ENCODE measurements at places on chromosomes 2 and 18.

DNA sequence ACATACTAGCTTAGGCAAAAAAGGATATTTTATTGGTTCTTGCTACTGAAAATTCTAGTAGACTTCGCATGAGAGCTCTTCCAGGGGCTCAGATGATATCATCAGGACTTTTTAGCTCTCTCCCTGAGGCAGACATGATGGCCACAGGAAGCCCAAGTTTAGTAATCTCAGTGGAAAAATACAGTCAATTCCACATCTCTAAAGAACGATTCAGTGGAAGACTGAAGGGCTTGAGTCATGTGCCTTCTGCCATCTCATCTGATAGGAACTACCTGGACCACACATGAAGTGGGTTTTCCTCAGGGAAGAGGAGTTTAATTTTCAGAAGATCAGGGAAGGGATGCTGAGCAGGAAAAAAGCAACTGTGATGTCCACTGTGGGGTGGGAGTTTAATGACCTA lies 117.3 kb downstream of the TTC27 start:
- DNase-seq = no peak

DNA sequence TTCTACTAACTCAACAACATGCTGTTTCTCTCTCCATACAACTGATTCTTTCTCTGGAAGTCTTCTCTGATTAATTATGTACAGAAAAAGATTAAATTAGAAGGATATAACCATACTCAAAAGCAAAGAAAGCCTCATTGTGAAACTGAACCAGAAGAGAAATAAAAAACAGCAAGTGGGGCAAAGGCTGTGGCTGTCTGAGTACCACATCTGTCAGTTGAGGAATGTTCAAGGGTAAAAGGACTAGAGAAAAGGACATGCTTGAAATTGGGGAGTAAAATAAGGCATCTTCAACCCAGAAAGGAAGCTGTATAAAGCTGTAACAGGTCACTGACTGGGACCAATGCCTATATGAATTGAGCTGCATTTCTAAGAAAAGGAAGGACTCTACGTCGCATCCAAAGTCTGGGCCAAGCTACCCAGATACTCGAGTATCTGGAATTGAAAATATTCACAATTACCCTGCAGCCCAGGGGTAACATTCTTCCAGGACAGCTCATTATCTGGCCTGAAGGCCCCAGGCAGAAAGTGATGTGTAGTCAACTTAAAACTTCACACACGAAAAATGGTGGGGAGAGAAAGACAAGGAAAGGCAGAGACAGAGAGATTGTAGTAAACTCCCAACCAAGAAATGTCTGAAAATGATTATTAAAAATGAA lies 356.0 kb upstream of the GALNT5 start:
- no peak for DNase-seq

- peak; percentile 38 for DNase-seq
Observed at GRCh38 chr2:150425121-150425955, 62.1 kb downstream of the RND3 start.

DNA sequence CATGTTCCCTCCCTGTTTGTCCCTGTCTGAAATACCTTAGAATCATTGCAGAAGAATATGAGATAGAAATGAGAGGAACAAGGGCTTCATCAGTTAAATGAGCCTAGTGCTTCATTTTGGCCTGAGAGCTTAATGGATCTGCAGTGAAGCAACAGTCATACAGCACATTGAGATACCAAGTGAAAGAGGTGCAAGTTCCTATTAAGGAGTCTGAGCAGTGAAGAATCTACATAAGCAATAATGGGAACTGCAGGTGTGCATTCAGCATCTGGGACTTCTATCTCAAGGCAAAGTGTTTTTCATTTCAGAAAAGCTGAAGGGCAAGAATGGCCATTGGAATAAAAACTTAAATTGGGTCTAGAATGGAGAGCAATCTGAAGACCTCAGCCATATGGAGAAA lies 323.2 kb upstream of the SLC39A10 start:
- no peak for DNase-seq

GRCh38 chr18:28607991-28608390 lies 431.1 kb upstream of the CDH2 start:
- no peak for DNase-seq

DNA sequence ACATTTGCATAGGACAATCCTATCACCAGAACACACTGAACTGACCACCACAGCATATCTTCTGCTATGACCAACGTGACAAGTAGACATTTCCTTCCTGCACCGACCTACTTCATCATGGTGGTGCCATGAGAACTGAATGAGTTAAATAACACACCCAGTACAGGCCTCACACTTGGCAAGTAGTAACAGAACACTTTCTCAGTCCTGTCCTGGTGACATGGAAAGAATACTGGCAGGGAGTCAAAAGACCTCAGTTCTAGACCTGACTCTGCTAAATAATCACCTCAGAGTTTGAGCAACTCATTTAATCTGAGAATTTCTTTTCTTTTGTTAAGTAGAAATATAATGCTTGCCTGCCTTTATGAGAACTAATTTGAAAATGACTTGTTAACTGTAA lies 186.3 kb upstream of the SMAD7 start:
- no peak for DNase-seq

DNA sequence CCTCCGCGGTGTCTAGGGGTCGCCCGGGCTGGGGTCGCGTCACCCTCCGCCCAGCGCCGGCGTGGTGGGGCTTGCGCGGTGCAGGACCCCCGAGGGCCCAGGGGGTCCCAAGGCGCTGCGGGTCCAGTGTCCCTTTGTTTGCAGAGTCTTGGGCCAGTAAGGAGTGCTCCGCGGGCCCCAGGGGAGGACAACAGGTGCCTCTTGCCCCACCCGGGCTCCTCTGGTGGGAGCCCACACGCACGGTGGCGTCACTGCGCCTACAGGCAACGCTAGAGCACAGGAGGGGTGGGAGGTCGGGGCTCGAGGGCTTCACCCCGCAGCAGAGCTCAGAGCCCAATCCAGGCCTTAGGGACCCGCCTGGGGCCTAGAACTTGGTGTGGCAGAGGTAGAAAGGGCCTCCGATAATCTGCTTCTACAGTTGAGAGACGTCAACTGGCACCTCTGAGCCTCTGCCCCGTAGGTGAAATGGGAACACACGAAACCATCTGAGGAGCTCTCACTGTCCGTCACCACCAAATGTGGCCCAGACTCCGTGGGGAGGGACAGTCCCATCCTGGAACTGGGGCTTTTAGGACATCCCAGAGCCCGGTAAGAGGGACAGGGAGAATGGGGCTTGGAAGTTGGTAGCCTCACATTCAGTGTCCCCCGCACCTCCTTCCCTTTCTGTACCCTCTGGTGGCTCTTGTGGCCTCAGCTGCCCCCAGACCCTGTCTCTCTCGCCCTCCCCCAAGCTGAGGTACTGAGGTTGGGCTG lies 1.4 kb downstream of the ARID5A start:
- DNase-seq = no peak

DNA sequence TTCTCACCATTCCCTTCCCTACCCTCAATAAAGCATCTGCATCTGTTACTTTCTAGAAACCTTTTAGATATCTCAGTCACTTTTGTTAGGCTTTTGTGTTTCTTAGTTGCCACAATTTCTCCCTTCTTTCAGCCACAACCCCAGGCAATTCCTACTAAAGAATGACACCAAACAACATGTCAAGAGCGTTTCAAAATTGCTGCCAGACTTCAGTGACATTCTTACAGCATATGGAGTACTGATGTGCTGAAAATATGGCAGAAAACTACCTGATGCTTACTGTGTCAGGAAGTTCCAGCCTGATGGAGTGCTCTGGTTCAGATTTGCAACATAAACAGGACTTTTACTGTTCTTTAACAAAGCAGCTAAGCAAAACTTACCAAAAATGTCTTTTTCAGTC lies 957.7 kb upstream of the POU3F3 start:
- DNase-seq = no peak

DNA sequence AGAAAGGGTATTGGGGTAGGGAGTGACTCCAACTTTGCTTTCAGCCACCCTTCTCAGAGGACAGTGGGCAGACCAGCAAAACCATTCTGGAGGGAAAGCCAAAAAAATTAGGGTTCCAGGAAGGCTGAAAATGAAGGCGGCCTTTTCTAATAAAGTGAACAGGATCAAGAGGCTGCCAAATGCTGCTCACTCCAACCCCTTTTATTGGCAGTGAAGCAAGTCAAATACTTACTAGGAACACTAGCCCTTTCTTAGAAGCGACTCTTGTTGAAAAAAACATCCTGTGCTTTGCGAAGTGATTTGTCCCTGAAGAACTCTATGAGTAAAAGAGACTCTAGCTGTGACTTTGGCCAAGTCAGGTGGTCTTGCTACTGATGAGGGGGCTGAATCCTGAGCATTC lies 83.6 kb upstream of the CYP1B1 start:
- no peak for DNase-seq

- DNase-seq = no peak
Observed at GRCh38 chr2:223047260-223047761, 4.7 kb upstream of the KCNE4 start.

DNA sequence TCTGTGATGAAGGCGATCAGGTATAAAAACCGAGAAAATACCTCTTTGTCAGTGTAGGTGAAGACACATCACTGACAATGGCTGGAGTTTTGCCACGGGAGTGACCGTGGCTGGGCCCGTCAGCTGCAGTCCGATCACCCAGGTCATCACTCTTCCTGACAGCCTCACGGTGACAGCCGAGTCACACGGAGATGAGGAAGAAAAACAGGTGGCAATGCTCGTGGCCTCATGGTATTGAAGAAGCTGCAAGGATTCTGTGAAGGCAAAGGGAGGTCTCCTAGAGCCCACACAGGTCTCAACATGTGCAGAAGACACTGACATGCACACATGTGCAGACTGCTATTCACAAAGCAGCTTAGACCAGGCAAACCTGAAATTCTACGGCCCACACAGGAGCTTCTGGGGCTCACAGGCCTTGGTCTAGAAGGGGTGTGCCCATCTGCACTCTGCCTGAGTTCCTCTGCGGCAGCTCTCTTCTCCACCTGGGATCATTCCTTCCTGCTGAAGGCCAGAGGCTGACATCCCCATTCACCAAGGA lies 7.4 kb downstream of the COPS9 start:
- no peak for DNase-seq

DNA sequence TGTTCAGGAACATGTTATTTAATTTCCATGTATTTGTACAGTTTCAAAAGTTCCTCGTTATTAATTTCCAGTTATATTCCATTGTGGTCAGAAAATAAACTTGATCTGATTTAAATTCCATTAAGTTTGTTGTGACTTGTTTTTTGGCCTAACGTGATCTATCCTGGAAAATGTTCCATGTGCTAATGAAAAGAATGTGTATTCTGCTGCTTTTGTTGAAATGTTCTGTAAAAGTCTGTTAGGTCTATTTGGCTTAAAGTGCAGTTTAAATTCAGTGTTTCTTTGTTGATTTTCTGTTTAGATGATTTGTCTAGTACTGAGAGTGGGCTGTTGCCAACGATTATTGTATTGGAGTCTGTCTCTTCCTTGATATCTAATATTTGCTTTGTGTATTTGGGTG lies 148.0 kb downstream of the UBR3 start:
- DNase-seq = no peak

DNA sequence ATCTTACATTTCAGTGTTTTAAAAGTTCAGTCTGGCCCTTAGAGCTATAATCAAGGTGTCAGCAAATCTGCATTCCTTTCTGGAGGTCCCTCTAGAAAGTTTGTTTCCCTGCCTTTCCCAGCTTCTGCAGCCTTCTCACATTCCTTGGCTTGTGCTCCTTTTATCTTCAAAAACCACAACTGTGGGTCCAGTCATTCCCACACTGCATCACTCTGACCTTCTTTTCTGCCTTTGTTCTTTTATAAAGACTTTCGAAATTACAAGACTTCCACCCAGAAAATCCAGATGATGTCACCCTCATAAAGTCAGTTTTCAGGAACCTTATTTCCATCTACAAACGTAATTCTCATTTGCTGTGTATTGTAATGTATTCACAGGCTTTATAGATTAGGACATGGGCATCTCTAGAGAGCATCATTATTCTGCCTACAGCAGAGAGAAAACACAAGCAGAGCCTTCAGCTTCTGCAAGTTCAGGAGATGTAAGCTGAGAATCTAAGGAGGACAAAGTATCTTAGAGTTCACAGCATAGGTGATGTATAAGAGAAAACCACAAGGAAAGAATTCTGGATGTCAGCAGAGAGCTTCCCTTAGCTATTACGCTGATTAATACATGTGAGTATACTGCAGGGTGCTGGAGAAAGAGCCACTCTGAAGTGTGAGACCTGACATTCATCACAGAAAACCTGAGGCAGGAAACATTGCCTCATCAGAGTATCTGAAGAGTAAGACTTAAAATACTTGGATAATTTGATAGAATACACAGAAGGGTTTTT lies 1100.2 kb downstream of the CBLN2 start:
- DNase-seq = no peak

DNA sequence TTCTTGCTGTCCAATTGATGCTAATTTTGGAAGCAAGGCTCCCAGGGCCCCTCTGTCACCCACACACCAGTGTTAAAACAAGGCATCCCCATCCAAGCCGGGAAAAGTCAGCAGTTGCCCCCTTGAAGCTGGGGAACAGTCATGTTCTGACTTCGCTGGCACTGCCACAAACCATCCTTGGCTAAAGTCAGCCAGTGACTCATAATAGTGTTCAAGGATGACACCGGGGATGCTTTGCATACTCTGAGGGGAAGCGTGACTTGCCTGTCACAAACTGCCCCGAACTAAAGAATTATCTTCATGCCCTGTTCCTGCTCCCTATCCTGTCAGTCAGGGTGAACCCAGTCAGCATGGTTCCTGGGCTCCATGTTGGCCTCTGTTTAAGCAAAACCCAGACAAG lies 37.0 kb downstream of the TGFA start:
- peak; percentile 60 for DNase-seq

DNA sequence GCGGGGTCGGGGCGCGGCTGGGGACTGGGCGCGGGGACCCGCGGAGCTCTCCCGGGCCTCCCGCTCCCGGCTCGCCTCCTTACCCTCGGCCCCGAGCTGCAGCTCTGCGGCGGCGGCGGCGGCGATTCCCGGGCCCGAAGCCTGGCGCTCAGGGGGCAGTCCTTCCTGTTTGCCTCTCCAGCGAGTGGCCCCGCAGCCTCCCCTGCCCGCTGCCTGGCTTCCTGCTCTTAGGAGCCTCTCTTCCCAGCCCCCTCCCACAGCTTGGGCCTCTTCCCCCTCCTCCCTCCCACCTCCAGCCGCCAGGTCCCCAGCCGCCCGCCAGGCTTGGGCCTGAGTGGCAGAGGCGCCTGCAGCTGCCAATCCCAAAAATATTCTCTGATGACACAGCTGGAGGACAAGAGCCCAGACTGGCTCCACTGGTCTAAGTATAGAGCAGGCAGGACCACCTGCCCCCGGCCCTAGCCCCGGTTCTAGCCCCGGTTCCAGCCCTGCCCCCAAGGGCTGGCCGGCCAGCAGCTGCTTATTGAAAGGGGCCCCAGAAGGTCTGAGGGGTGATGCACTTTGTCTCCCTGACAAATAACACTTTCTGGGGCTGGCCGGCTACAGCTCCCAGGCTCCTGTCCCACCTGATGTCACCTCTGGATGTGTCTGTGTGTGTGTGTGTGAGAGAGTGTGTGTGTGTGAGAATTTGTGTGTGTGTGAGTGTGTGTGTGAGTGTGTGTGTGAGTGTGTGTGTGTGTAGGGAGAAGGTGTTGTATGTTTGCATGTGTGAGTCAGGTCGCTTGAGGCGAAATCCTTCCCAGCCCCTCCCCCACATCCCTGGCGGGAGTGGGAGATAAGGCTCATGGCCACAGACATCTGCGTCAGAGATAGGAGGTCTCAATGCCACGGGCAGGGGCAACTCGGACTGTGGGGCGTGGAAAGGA lies at the start of gene OBSL1:
Gene OBSL1 (minus strand): TSS at position 229 of the 926 bp plus-strand sequence. CDS start 307 bp downstream, outside the sequence.
- DNase-seq = peak; percentile 96

- peak; percentile 56 for DNase-seq
Observed at GRCh38 chr2:18413676-18414396, 146.6 kb downstream of the RDH14 start.

All from adrenal gland (tissue), 19 donors.